ENCODE measurements at places on chromosomes 7 and 10.

DNA sequence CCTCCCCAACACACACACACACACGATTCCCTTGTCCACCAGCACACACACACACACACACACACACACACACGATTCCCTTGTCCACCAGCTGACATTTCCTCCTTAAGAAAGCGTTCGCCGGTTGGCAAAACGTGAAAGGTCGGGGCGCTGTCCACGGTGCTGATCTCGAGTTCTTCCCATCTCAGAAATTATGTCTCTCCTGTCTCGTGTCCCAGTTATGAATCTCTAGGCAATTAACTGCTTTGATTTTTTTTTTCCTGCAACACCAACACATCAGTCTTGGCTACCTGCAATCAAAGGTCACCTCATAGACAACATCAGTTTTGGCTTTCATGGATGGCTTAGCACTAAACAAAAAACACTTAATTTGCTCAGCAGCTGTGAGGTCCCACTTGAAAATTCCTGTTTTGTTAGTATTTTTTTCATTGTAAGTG lies 1.9 kb downstream of the INA start:
- DNase-seq = peak; percentile 51

GRCh38 chr7:48428091-48428684 lies 256.9 kb downstream of the ABCA13 start:
- no peak for DNase-seq

GRCh38 chr7:27345164-27345887 lies 102.7 kb downstream of the EVX1 start:
- no peak for DNase-seq

- no peak for DNase-seq
These were observed 208.6 kb upstream of the MGMT start for GRCh38 chr10:129258283-129258923.

- DNase-seq = no peak
These were observed 22.5 kb downstream of the CTBP2 start for GRCh38 chr10:125137601-125138438.

DNA sequence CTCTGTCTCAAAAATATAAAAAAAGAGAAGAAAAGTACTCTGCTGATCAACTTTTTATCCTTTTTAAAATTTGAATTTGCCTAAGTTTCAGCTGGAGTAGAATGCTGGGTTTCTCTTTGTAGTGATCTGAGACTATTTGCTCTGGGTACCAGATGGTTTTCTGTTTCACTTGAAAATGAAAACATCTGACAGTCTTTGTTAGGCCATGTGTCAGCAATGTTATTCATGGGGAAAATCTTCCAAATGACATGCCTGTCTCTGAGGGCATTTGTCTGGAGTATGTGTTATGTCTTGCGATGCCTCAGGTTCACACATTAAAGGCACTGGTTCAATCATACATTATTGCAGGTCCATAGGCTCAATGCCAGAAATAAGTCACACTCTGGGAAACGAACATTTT lies 175.3 kb upstream of the TMEM229A start:
- DNase-seq = no peak

Data from stimulated activated CD4-positive, alpha-beta T cell treated with anti-CD3 and anti-CD28 coated beads, Interleukin-4, amount 100 ng/mL, for 48 hours (primary cell).